Cerebellar nuclear complex (tissue), 1 donor: ENCODE measurements at places on chromosomes 3 and 15.

GRCh38 chr3:120516136-120516535 lies 65.3 kb upstream of the FSTL1 start:
- DNase-seq: no peak

GRCh38 chr15:53758412-53758811 lies 1.1 kb downstream of the WDR72 start:
- no peak for DNase-seq

- no peak for DNase-seq
These were observed 19.1 kb downstream of the TTC21A start for GRCh38 chr3:39126532-39127071.

DNA sequence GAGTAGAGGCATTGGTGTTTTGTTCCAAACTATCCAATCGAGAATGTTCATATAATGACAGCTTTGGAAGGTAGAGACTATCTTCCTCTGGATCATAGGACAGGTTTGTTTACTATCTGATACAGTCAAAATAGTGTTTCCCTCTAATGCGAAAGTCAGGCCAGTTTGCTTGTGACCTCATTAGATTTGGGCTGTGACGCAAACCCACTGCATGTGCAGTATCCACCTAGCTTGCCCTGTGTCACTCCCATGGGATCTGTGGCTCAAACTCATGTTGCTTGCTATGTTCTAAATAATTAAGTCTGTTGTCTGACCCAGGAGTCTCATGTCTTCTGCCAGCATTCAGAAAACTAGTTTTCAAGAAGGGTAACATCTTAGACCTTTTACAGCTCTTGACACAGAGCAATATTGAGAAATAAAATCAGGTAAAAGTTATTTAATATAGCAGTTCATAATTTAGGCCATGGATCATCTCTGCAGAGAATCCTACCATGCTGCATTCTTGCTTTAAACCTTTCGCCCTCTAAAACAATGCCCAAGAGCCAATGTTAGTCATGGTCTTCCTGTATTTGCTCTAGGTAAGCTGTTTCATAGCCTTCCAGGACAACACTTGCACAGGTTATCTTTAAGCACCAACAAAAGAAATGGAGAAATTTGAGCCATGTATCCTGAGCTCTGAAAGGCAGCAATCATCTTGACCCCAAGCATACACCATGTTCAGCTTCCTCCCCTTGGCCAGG lies 26.4 kb downstream of the NIT2 start:
- DNase-seq: no peak

DNA sequence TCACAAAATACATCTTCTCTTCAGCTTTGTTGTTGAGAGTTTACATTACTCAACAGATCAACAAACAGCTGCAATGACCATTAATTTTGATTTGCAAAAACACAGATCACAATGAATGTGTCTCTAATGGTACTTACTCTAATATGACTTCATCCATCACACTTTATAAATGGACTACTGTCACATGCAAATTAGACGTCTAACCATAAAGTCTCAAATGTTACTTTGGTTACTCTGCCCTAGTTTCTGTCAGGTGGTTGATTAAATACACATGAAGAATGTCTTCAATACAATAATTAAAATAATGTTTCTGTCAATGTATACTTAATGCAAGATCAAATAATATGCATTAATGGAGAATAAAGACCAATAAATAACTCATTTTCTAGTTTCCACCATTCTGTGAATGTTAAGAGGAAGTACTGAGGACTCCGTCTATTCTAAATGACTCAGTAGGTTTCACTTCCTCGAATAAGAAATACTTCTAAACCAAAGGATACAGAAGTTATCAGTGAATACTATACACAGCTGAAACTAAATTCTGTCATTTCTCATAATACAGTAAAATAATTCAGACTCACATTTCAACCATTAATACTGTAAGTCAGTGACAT lies 145.8 kb downstream of the CBLB start:
- DNase-seq: no peak

DNA sequence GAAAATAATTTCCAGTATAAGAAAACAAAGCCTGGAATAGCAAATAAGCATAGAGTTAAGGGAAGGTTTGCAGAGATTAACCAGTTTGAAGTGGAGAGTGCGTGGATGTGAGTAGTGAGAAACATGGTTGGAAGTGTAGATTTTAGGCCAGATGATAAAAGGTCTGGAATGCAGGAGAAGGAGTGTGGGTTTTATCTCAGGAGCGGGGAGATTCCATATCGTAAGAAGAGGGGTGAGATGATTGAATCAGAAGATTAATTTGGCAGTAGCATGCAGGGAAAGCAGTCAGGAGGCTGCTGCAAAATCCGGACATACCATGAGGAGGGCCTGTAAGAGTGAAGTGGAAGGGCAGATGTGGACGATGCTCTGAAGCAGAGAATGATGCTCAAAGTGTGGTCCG lies 13.7 kb downstream of the PPARG start:
- no peak for DNase-seq

- no peak for DNase-seq
These were observed 708 bp upstream of the GCHFR start for GRCh38 chr15:40762919-40763800.

GRCh38 chr15:31013863-31014607 lies 22.6 kb upstream of the MTMR10 start:
- no peak for DNase-seq

DNA sequence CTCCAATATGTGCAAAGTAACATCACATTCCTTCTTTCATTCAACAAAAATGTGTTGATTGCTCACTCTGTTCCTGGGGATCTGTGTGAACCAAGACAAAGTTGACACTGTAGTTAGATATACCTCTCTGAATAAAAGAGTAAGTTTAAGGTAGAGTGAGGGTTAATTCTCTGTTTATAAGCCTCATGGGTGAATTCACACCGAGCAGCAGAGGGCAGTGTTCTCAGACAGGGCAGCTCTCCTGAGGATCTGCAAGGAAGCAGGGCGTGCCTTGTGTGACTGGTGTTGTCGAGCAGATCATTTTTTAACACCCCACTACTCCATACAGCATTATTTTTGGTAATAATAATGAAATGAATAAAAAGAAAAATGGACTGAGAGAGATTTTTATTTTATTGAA lies 34.4 kb downstream of the PAQR9 start:
- no peak for DNase-seq

DNA sequence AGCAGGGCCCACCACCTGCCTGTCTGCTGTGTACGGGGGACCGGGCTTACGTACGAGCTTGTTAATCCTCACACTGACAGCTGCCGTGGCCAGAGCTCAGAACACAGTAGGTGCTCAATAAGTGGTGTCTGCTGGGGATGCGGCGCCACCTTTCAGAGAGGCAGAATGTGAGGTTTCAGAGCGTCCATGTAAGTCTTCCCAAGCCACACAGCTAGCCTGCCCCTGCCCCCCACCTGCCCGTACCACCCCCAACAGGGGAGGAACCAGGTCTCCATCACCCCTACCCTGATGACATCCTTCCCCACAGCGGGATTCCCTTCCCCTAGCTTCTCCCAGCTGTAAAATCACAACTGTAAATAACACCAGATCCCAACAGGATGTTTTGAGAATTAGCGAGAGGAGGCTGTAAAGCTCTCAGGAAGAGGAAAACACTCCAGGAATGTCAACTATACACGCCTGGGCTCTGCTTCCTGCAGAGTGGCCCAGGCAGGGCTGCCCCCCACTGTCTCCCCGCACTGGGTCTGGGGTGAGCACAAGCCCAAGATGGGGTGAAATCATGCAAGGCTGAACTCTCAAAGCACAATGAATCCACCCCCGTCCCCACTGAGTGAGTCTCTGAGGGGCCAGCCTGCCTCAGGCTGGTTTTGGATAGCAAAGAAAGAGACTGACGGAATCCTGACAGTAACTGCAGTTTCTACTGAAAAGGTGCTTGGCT lies 250.1 kb upstream of the LYSMD4 start:
- no peak for DNase-seq

DNA sequence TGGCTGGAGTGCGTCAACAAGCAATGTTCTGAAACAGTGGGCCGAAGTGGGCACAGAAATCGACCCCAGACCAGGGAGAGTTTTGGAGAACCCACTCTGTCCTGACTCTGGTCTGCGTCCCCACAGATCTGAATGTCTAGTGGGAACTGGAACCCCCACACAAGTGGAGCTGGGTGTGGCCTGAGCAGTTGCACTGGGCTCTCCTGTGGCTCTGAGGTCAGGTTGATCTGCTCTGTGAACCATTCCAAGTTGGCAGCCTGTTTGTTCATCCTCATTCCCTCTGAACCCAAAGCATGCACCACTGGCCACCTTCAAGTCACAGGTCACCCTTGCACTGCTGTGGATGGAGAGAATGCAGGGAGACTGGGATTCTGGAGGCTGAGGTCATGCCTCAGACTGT lies 60.5 kb downstream of the STARD5 start:
- DNase-seq: no peak

DNA sequence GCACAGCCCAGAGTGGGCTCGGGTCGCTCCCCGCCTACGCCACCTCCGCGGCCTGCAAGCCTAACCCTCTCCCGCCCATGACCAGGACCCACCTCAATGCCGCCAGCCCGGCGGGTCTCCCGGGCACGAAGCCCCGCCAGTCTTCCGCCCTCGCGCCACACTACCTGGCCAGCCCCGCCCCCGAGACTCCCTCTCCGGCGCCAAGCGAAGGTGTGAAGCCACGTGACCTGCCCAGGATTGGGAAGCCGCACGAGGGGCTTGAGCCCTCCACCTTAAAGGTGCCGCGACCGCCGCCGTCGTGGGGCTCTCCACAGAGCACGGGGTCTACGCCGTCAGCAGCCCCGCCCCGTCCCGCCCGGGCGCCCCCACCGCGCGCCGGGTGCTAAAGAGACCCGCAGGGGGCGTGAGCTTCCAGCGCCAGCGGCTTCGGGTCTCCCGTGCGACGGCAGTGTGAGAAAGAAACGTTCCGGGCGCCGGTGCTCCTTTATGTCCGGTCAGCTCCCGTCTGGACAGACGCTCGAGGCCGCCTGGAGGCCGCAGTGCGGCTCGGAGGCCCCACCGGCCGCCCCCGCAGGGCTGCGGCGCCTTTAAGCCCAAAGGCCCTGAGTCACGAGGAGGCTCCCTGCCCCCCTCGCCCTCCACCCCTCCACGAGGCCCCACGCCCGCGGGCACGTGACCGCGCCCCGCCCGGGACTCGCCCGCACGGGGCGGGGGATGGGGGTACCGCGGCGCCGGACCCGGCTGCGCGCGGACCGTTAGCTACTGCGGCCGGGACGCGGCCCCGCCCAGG lies at the start of gene CPEB1:
CPEB1 (minus strand) TSS at position 319 of the 790 bp plus-strand sequence. CDS start 18,904 bp downstream, outside the sequence.
- no peak for DNase-seq

GRCh38 chr3:170982733-170983132 lies 43.8 kb downstream of the SLC2A2 start:
- DNase-seq: no peak

DNA sequence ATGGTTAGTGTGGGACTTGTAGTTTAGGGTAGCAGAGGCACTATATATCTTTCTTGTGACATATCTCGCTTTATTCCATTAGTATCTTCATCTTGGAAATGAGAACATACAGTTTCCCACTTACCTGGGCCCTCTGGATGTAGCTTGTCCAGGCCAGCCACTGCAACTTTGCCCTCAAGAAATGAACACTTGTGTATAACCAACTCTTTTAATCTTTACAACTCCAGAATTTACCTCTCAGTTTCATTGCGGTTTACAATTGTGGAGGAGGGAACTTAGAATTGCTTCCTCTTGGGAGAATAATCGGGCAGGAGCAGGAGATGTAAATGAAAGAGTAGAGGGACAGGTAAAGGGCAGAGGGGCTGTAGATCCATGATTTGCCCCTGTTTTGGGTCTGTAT lies 18.4 kb upstream of the TRA2B start:
- no peak for DNase-seq

DNA sequence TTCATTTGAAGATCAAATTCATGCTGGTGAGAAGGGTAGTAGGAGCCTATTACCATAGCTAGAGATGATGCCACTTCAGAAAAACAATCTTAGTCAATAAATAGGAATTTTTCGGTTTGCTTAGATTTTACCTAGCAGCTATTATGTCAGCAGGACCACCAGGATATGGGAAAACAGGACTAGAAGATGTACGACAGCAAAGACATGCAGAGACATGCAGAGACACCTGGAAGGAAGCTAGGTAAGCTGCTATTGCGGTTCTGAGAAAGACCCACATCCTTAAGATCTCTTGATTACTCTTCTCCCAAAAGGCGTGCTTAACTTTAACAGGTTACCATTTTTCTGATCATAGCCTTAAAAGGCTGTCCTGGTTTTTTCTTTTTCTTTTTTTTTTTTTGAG lies 64.8 kb upstream of the THSD4 start:
- no peak for DNase-seq

DNA sequence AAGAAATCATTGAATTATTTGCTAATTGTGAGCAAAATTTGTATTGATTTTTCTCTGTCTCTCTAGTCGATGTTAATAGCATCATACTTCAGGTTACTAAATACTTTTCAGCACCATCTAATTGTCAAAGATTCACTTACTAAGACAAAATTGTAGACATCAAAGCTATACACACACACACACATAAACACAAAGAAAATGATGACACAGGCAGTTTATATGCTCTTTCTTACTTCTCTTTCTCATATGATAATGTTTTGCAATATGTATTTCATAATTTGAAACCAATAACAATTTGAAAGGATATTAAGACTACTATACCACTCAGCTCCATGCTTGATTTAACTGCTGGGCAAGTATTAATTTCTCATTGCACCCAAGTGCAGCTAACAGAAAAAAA lies 406.2 kb downstream of the ROBO2 start:
- DNase-seq: no peak

DNA sequence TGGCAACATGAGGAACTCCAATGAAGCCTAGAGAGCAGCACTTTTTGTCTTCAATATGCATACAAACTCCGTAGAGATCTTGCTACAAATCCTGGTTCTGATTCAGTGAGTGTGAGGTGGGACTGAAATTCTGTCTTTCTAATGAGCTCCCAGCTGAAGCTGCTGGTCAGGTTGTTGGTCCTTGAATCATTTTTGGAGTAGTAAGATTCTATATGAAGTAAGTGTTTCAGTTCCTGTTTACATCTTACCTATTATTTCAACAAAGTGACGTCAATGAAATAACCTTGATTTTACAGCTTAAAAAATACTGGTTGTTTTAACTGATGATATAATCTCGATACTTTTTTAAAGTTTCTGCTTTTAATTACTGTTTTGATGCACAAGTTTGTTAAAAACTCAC lies 33.9 kb downstream of the SHQ1 start:
- DNase-seq: no peak

GRCh38 chr3:121794264-121794983 lies 40.4 kb downstream of the IQCB1 start:
- DNase-seq: no peak
